Activated naive CD4-positive, alpha-beta T cell treated with anti-CD3 and anti-CD28 coated beads, Interleukin-2, amount 10 ng/mL, durations not matched to agents 7 days and 5 days (primary cell): ENCODE measurements at places on chromosomes 4 and X.

GRCh38 chrX:17656556-17656955 lies 80.7 kb upstream of the SCML1 start:
- H3K4me3 ChIP-seq, result no peak overlapping the region
- no peak overlapping the region for H3K27ac ChIP-seq
- peaks cover 31% of the 10 kb centered on the region for H3K4me1 ChIP-seq
- DNase-seq, result no peak

- no peaks in the 10 kb centered on the region for H3K36me3 ChIP-seq
- no peak overlapping the region for H3K4me3 ChIP-seq
- H3K4me1 ChIP-seq, result peaks cover 24% of the 10 kb centered on the region
- peaks cover 83% of the 10 kb centered on the region for H3K27me3 ChIP-seq
Measured at GRCh38 chr4:6563935-6564645, 10.9 kb upstream of the MAN2B2 start.

- DNase-seq, result no peak
- no peak overlapping the region for H3K27ac ChIP-seq
- no peaks in the 10 kb centered on the region for H3K27me3 ChIP-seq
- no peaks in the 10 kb centered on the region for H3K36me3 ChIP-seq
- no peaks in the 10 kb centered on the region for H3K4me1 ChIP-seq
- no peak overlapping the region for H3K4me3 ChIP-seq
Measured at GRCh38 chr4:66160606-66161005, 490.3 kb upstream of the EPHA5 start.

GRCh38 chr4:166481739-166482138 lies 608.7 kb downstream of the TLL1 start:
- H3K36me3 ChIP-seq, result no peaks in the 10 kb centered on the region
- no peak for DNase-seq
- no peak overlapping the region for H3K4me3 ChIP-seq
- H3K4me1 ChIP-seq, result no peaks in the 10 kb centered on the region
- H3K27ac ChIP-seq, result no peak overlapping the region

GRCh38 chr4:77652237-77652897 lies 46.7 kb downstream of the CXCL13 start:
- no peak overlapping the region for H3K4me3 ChIP-seq
- H3K4me1 ChIP-seq, result no peaks in the 10 kb centered on the region
- no peak overlapping the region for H3K27ac ChIP-seq
- DNase-seq, result no peak
- no peaks in the 10 kb centered on the region for H3K36me3 ChIP-seq
- H3K27me3 ChIP-seq, result peaks cover 16% of the 10 kb centered on the region

- no peaks in the 10 kb centered on the region for H3K36me3 ChIP-seq
- DNase-seq, result no peak
- H3K27me3 ChIP-seq, result peaks cover 11% of the 10 kb centered on the region
- H3K27ac ChIP-seq, result no peak overlapping the region
- H3K4me3 ChIP-seq, result no peak overlapping the region
- no peaks in the 10 kb centered on the region for H3K4me1 ChIP-seq
Measured at GRCh38 chrX:848386-848785, 217.8 kb downstream of the SHOX start.

GRCh38 chr4:132395561-132395960 lies 753.5 kb upstream of the PCDH10 start:
- H3K36me3 ChIP-seq, result no peaks in the 10 kb centered on the region
- no peaks in the 10 kb centered on the region for H3K27me3 ChIP-seq
- no peak overlapping the region for H3K27ac ChIP-seq
- H3K4me1 ChIP-seq, result no peaks in the 10 kb centered on the region
